Activated CD4-positive, alpha-beta T cell treated with anti-CD3 and anti-CD28 coated beads for 36 hours (primary cell): ENCODE measurements at places on chromosomes 5 and 9. TPM values are rescaled to one million over a fixed set of nuclear protein-coding genes. Genes with fewer than 3 reads are reported as not detected.

Gene ANKRD18A
- 7.5 TPM for total RNA-seq

GRCh38 chr5:150172556-150172955 is 6.0 kb downstream of the CDX1 start:
- no peaks in the 10 kb centered on the region for H3K36me3 ChIP-seq
- no peaks in the 10 kb centered on the region for H3K4me1 ChIP-seq
- H3K27me3 ChIP-seq = peaks cover 28% of the 10 kb centered on the region
- H3K4me3 ChIP-seq = no peak overlapping the region
- no peak for DNase-seq
- no peak overlapping the region for H3K27ac ChIP-seq

Gene COL27A1
- total RNA-seq = 8.9 TPM

DNA sequence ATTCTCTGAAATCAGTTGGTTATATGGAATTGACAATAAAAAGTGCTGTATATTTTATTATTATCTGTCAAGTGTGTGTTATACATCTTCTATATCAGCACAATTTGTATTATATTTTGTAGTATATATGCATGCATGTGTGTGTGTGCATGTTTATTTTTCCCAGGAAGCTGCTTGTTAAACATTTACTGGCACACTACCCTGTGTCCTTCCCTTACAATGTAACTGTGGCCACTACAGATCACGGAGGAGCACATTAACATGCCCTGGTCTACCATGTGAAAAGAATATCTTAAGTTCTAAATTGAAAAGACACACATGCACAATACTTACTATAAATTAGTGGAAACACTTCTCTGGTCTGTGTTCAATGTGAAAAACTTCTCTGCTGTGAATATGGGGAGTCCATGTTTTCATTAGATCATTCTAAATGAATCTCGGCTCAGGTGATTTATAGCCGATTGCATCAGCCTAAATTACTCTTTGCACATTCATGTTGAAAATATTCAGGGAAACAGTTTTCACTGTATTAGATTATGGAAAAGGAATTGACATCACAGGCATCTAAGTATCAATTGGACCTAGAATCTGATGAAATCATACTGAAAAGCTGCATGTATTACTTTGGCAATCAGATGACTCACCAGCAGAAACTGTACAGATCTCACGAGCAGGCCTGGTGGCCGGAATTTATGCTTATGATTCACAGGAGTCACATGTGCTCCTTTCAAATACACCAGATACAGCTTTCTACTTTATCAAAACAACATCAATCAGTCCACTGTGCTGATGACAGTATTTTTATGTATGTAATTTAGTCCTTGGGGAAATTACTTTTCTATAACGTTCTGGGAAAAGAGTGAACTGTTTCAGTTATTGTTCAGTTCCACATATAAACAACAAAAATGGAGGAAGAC is 39.4 kb downstream of the LURAP1L start:
- no peaks in the 10 kb centered on the region for H3K27me3 ChIP-seq
- no peak overlapping the region for H3K27ac ChIP-seq
- no peaks in the 10 kb centered on the region for H3K36me3 ChIP-seq
- H3K4me1 ChIP-seq = no peaks in the 10 kb centered on the region
- peak; percentile 6 for DNase-seq
- H3K4me3 ChIP-seq = no peak overlapping the region

Gene GNG10
- total RNA-seq = 15.4 TPM

- no peak overlapping the region for H3K4me3 ChIP-seq
- H3K4me1 ChIP-seq = peaks cover 36% of the 10 kb centered on the region
- H3K27me3 ChIP-seq = no peaks in the 10 kb centered on the region
Measured at GRCh38 chr5:139147483-139148087, 50.6 kb downstream of the SIL1 start.

Gene GPR150
- 0.37 TPM for total RNA-seq

- DNase-seq = no peak
- no peak overlapping the region for H3K4me3 ChIP-seq
- H3K27ac ChIP-seq = no peak overlapping the region
- H3K4me1 ChIP-seq = no peaks in the 10 kb centered on the region
- H3K36me3 ChIP-seq = no peaks in the 10 kb centered on the region
Measured at GRCh38 chr5:78573318-78573717, 75.3 kb downstream of the LHFPL2 start.

GRCh38 chr5:27087747-27088146 is 49.4 kb upstream of the CDH9 start:
- H3K36me3 ChIP-seq = no peaks in the 10 kb centered on the region
- H3K4me1 ChIP-seq = no peaks in the 10 kb centered on the region
- no peak for DNase-seq
- H3K4me3 ChIP-seq = no peak overlapping the region
- no peaks in the 10 kb centered on the region for H3K27me3 ChIP-seq

DNA sequence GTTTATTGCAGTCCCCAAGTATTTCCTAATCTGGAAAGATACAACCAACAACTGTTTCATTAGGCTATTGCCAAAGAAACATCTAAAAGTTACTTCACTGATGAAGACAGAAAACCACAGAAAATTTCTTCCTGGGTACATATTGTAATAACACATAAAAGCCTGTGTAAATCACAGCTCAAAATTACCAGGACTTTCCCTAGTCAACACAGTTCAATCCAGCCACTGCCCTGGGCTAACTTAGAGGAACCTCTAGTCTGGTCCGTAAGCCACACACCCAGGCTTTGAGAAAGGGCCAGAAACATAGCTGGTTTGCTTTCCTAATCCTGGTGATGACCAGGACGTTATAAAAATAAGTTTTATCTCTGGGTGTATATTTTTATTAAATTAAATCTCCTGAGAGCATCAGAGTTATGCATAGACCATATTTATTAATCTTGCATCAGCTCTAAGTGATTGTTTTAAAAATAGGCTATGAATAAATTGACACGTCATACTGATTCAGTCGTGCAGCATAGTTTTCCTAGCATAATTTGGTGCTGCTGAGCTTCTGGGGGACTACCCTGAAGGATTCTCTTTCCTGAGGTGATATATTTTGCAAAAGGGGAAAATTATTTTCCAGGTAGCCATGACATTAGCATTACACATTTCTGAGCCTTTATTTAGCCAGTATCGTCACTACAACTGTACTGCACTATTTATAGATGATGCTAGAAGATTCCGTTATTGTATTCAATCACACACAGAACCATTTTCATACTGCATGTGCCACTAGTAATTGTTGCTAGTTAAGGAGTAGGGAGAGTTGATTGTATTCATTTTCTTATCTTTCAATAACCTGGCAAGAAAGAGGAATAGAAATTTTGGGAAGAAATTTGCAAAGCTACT is 12.6 kb upstream of the MUSK start:
- no peak overlapping the region for H3K27ac ChIP-seq
- no peaks in the 10 kb centered on the region for H3K4me1 ChIP-seq
- no peak overlapping the region for H3K4me3 ChIP-seq
